ENCODE measurements at places on chromosomes 11 and 22.

GRCh38 chr11:31690041-31690440, 121.1 kb downstream of the PAX6 start:
- DNase-seq: no peak

DNA sequence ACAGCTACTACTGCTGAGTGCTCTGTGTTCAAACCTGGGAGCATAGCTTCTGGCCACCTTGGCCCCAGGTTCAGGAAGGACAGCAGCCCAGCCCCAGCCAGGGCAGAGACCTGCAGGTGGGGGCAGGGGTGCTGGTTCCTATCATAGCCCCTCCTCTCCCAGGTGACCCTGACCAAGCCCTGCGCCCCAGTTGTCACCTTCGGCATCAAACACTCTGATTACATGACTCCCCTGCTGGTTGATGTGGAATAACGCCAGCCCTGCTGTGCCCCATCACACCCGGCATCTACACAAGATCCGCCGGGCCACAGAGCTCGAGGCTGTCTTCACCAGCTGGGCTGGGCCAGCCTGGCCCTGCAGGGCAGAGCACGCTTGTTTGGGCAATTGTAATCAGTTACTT, 6.9 kb downstream of the SCGB1C1 start:
- no peak for DNase-seq

DNA sequence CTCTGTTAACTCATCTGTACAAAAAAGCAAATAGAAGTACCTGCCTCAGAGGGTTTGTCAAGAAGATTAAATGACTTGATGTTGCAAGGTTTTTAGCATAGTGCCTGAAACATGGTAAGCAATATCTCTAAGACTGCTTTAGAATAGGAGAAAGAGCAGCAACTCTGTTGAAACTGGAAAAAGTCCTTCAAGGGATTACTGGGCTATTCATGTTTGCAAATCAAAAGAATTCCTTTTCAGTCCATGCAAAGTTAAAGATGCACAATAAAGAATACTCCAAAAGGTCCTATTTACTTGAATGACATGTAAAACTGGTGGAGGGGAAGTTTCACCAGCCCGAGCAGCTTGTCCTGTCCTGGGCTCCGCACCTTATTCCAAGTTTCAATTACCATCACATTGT, 70.6 kb downstream of the C2CD3 start:
- DNase-seq: no peak

DNA sequence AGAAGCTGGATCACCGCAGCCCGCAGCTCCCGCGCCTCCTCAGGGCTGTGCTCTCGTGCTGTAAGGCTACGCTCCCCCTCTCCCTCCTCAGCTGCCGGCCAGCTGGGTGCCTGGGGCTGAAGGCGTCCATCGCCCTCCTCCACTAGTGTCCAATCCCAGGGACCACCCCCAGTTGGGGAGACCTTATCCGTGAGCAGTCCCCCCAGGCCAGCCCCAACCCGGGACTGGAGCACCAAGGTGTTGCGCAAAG, 1.2 kb downstream of the AP5B1 start:
- no peak for DNase-seq

DNA sequence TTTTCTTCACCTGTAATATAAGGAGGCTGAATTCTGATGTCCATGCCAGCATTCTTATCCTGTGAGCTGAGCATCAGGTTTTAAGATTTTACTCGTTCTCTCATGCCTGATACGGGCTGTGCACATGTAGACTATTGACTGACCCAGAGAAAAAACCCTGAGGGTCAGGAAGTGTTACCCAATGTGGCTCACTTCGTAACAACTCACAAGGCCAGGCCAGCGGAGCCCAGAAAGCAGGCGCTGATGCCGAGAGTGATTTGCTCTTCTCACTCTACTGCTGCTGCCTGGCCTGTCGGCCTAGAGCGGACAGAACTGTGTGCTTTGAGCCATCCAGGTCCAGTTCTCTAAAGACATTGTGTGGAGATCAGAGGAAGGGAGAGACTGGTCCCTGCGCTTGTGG, 10.8 kb downstream of the THYN1 start:
- no peak for DNase-seq

GRCh38 chr22:45650721-45651120, 20.9 kb upstream of the ATXN10 start:
- no peak for DNase-seq

DNA sequence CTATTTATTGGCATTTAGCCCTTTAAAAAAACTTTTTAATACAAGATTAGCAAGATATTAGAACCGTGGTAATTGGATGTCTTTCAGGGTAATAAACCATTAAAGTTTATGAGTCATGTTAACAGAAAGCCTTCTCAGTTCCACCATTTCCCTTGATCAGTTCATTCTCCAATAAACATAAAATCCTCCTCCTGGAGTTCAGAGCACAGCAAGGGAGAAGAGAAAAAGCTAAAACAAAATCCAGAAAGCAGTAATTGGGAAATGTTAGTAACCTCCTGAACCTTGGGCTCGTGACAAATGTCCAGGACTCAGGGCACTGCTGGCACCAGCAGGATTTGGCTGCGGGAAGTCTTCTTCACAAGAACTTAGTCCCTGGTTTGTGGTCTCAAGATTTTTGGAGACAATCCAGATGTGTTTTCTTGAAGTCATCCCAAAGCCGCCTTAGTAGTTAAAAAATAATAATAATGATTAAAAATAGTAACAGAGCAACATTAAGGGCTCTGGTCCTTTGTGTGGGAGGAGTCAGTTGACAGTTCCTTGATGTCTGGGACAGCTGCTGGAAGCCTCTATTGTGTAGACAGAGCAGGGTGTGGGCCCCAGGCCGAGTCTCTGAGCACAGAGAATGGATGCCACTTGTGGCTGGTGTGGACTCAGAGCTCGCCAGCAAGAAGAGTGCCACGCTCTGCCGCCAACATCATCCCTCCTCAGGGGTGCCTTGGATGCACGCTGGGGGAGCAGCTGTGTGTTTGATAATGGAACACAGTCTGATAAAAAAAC, 43.4 kb upstream of the PITPNB start:
- DNase-seq: peak; percentile 11

DNA sequence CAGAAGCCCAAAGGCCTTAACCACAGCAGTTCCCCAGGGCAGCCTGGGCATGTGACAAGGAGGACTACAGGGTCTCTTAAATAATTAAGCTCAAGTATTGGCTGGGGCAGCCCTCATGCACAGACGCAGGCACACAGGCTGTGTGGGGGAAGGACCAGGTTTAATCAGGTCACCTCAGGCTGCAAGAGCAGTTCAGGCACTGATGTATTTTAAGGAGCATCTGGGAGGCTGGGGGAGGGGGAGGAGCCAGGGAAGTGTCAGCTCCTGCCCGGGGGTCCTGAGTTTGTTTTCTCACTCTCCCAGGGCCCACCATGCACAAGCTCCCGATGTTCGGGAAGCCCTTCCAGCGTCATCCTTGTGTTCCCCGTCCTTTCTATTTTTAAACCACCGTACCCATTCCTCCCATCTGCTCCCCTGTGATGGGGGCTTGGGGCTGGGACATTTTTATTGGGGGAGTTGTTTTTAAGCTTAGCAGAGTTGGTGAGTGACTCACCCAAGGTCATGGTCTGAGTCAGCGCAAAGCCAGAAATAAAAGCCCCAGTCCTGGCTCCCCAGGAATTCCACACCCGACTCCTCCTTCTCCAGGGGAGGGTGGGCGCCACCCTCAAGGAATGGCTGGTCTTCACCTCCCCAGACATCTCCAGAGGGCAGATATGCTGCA, 2.4 kb downstream of the CSDC2 start:
- no peak for DNase-seq

GRCh38 chr11:11982975-11983374, 25.5 kb downstream of the DKK3 start:
- no peak for DNase-seq

DNA sequence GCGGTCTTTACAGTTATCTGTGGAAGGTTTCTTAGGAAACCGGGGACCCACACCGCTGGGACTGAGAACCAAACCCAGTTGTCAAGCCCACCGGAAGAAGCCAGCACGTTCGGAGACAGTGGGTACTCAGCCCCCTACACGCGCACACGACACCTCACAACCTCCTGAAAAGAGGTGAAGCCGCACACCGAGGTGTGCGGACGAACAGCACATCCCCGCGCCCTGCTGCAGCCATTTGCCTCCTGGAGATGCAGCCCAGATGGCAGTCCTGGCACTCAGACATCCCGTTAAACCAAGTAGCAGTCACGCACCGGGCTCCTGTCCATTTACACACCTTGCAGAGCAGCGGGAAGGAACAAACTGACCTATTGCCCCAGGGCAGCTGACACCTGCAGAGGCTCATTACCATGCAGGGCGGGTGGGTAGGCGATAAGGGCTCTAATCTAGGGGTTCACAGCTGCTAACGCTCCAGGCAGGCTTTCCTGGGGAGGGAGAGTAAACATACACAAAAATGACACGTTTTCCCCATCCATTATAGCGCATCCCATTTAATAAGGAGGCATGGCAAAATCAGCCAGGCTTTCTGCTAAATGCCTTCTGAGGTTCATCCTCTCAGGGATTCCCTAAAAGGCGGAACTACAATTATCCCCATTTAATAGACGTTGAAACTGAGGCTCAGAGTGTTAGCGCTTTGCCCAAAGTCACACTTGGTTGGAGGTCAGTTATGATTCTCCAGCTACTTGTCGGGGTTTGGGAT, 864 bp upstream of the EHBP1L1 start:
- peak; percentile 45 for DNase-seq

- no peak for DNase-seq
These were observed at the start of gene GPR152 for GRCh38 chr11:67452141-67452952. TSS of gene GPR152 (minus strand) at chr11:67452729. CDS start at chr11:67452724, 5 bp downstream.

DNA sequence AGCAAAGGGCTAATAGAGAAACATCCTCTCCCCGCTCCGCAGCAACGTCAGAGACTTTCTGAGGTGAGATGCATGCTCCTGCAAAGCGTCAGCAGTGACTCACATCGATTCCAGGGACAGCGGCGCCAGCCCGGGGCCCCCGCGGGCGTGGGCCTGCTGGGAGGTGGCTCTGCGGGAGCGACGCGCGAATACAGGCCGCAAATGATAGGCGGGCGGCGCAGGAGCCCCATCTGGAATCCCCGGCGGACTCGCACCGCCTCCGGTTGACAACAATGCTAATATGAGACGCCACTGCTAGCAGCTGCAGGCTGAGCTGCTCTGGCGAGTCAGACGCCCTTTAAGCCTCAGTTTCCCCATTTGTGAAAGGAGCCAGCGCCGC, 557 bp downstream of the RANGAP1 start:
- no peak for DNase-seq

Measured in right kidney (tissue), 9 donors.